ENCODE measurements at places on chromosomes 11 and 22.
A peak's percentile ranks its signal among the peaks of the same experiment; 100 is the strongest.

GRCh38 chr22:24303007-24303406 is 32.4 kb downstream of the SPECC1L start:
- DNase-seq: no peak

DNA sequence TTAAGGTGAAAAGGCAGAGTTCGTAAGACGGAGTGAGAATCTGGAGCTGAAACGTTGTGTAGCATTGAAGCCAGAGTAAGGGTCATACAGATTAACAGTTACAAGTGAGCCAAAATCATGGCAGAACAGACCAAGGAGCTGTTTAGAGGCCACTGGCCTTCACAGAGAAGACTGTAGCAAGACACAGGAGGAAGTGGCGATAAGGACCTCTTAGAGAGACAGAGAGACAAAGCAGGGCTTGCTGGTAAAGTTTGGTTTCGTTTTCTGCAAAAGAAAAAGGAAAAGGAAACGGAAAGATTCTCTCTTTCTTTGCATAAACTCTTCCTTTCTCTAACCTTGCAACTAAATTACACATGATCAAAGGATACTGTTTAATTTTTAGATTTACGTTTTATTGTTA is 83.0 kb downstream of the AASDHPPT start:
- DNase-seq: no peak

DNA sequence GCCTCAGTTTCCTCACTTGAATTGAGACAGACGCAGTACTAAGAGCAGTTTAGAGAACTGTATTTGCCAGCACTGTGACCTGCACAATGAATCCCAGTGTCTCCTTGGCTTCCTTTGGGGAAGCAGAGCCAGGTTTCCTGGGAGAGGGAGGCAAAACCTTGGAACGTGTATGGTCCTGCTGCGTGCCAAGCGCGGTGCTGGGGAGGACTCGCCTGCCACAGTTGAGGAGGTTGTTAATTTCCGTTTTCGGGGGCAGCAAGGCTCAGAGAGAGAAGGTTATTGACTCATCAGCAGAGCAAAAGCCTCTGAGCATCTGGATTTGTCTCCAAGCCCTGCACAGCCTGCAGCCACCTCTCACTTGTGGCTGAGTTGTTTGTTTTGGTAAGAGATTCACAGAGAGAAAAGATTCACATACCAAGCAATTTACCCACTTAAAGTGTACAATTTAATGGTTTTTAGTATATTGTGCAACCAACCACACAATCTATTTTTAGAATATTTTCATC is 10.8 kb downstream of the SYT12 start:
- DNase-seq: no peak

DNA sequence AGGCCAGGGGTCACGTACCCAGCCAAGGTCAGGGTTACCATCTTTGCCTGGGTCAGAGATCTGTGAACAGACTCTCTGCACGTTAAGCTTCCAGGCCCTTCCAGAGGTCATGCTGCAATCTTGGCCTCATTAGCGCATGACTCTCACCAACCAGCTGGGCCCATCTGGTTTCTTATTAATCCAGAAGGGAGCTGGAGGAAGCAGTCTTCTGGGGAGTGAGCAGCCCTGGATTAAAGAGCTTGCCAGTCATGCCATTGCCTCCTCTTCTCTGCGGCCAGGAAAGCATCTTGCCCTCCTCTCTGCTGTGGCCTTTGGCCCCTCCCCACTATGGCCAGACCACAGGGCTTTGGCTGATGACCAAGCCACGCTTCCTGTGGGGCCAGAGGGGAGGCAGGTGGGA is 57.4 kb downstream of the CHST1 start:
- DNase-seq: no peak

DNA sequence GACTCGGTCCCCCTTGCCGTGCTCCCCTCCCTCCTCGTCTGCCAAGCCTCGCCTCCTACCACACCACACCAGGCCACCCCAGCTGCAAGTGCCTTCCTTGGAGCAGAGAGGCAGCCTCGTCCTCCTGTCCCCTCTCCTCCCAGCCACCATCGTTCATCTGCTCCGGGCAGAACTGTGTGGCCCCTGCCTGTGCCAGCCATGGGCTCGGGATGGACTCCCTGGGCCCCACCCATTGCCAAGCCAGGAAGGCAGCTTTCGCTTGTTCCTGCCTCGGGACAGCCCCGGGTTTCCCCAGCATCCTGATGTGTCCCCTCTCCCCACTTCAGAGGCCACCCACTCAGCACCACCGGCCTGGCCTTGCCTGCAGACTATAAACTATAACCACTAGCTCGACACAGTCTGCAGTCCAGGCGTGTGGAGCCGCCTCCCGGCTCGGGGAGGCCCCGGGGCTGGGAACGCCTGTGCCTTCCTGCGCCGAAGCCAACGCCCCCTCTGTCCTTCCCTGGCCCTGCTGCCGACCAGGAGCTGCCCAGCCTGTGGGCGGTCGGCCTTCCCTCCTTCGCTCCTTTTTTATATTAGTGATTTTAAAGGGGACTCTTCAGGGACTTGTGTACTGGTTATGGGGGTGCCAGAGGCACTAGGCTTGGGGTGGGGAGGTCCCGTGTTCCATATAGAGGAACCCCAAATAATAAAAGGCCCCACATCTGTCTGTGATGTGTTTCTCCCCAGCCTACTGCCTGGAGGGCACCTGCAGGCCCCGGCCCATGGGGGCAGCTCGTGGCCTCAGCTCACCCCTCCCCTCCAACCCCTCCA is 29.8 kb downstream of the CAPN1 start:
- DNase-seq: no peak

GRCh38 chr11:119928047-119928446 is 199.0 kb upstream of the NECTIN1 start:
- DNase-seq: no peak

DNA sequence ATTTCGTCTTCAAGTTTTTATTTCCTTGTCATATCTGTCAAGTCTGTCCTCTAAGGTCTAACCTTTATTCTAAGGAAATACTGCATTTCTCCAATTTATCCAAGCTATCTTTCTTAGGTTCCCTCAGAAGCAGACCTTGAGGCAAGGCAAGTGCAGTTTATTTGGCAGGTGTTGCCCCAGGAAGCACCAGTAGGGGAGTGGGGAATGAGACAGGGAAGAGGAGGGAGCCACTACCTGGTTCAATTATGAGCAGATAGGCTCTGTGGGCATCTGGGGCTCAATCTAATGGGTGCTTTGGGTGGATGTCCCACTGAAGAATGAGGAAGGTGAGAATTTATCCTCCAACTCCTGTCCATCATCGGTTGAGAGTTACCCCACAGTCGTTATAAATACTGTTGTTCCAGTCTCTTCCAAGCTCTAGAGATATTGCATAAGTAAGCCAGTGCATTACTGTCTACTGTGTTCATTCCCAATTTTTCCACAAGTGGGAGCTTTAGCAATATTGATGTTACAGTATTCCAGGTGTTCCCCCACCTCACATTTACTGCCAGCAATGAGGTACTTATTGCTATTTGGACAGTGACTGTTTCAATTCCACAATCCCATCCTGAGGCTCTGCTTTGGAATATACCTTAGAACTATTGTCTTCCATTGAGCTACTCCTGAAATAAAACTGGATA is 154.9 kb upstream of the CEP126 start:
- DNase-seq: no peak

- no peak for DNase-seq
These were observed 26.1 kb upstream of the LDHA start for GRCh38 chr11:18368221-18368620.

GRCh38 chr11:88575916-88576315 is 238.4 kb upstream of the CTSC start:
- DNase-seq: no peak

- DNase-seq: no peak
These were observed 10.3 kb downstream of the GAL3ST1 start for GRCh38 chr22:30564045-30564760.

DNA sequence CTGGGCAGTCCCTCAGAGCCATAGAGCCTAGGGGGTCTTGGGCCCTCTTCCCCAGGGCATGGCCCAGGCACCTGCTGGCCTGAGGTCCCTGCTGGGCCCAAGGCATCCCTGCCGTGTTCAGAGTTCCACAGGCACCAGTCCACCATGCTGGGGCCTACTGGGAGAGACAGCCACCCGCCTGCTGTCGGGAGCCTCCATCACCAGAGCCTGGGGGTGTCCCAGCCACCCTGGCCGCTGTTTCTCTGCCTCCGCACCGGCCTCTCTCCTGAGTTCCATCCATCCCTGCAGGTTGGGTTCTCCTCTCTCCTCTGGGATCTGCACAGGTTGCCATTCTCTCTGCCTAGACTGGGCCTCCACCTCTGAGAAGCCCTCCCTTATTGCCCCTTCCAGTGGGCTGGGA is 68.6 kb downstream of the KCNQ1 start:
- DNase-seq: no peak

DNA sequence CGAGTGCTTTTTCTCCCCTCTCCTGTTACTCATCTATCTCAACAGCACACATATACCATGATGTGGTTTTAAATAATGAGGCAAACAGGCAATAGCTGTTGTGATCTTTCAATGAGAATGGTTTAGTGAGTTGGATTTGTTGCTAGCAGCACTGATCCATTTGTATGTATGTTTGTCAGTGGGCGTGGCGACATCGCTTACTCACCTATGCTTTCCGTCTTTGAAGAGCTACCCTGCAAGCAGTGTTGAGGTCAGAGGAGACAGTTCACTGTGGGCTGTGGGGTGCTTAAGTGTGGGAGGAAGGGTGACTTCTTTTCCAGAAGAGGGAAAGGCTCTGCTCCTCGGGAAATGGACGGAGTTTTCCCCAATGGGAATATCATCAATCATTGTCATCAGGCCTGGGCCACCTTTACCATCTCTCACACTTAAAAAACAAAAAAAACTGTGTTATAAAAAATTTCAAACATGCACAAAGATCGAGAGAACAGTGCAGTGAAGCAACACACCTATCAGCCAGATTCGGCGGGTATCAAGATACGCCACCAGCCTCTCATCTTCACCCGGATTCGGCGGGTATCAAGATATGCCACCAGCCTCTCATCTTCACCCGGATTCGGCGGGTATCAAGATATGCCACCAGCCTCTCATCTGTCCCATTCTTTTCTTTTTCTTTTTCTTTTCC is 83.8 kb downstream of the TBC1D22A start:
- DNase-seq: no peak

- no peak for DNase-seq
These were observed 85.2 kb upstream of the ARHGAP32 start for GRCh38 chr11:129277198-129277843.

DNA sequence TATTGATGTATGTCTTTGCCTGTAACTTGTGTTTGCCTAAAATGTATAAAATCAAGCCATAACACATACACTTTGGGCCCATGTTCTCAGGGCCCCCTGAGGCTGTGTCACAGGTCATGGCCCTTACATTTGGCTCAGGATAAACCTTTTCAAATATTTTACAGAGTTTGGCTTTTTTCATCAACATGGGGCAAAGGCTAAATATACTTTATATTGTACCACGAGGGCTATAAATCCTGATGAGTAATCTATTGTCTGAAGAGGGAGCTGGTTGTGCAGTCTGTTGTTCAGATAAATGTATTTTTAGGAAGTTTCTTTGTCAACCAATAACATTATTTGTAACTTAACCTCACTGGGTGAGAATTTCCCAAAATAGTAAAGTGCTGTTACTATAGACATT is 404.6 kb upstream of the DDI1 start:
- no peak for DNase-seq

DNA sequence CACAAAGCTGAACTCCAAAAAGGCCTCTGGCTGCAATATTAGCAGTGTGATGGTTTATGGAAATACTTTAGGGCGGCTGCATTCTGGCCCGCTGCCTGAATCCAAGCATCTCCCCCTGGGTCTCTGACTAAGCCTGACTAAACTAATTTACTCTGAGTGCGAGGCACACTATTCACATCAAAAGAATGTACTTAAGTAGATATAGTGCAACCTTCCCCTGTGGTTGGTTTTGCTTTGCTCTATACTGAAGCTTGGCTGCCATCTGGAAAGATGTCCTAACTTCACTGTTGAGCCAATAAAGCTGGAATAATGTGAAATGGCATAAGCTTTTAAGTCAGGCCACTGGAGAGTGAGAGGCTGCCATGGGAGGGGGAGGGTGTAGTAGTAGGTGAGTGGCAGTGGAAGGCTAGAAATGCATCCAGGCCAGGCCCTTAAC is 321.6 kb downstream of the AASDHPPT start:
- no peak for DNase-seq

- no peak for DNase-seq
These were observed 7.4 kb downstream of the OTOG start for GRCh38 chr11:17554487-17554886.

DNA sequence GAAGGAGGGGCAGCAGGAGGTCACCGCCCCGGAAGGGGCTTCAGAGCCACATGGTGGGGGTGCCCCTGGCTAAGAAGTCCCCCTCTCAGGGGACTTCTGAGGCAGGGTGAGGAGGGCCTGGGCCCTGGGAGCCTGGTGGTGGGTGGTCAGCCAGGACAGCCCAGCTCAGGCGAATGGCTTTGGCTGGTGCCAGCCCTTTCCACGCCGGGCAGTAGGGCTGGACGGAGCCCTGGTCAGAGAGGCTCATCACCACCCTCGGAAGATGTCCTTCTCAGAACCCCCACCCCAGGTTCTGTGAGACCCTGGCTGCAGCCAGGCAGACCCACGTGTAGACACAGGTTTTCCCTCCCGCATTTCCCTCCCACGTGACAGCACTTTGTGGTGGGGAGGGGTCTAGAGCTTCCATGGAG is 35.9 kb downstream of the OSBPL5 start:
- DNase-seq: no peak

DNA sequence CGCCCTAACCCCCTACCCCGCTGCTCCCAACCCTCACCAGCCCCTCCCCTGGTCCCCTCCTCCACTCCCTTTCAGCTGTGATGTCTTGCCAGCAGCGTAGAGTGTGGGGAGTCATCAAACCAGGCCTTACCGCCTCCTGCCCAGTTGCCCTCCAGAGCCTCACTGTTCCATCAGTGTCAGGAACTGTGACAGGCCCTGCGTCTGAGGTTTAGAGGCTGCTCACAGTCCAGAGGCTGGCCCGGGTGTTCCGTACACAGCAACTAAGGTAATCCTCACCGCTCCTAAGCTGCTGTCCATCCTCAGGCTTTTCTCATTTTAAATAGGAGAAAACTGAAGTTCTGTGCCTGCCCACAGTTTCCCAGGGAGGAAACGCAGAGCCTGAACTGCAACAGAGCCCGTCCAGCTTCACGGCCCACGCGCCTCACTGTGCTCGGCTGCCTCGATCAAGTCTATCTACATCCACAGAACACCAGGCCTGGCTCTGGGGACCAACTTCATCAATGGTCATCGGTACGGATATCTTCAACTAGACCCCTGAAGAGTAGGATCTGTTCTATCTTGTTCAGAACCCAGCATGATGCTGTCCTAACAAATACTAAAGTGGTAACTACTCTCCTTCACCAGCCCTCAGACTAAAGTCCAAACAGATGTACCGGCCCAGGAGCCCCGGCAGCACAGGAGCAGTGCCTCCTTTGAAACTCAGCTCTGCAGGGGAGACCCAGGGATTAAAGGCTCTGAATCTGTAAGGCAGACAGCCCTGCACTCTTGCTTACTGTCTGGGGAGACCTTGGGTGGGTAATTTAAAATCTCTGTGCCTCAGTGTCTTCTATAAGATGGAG is 10.3 kb downstream of the VPS37C start:
- DNase-seq: no peak

- DNase-seq: peak; percentile 47
These were observed 208.6 kb downstream of the DBX1 start for GRCh38 chr11:19951558-19952115.

DNA sequence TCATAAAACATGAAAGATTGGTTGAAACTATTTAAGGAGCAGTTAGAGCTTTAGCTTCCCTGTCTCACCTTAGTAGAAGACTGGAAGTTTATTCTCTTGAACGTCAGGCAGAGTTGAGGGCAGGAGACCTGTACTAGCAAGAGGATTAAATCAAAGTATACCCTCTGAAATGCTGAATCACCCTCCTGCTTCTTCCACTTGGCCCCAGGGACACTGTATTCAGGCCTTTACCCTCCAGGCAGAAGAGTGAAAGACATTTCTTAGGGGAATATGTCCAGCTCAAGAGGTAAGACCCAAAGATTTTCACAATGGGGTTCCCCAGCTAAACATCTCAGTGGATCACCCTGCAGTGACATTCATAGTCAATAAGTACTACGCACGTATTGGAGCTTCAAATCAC is 11.9 kb downstream of the APOA4 start:
- no peak for DNase-seq
